ENCODE measurements at places on chromosomes 16 and 17.

- DNase-seq, result no peak
Observed at GRCh38 chr16:57297856-57298255, 13.4 kb upstream of the PLLP start.

DNA sequence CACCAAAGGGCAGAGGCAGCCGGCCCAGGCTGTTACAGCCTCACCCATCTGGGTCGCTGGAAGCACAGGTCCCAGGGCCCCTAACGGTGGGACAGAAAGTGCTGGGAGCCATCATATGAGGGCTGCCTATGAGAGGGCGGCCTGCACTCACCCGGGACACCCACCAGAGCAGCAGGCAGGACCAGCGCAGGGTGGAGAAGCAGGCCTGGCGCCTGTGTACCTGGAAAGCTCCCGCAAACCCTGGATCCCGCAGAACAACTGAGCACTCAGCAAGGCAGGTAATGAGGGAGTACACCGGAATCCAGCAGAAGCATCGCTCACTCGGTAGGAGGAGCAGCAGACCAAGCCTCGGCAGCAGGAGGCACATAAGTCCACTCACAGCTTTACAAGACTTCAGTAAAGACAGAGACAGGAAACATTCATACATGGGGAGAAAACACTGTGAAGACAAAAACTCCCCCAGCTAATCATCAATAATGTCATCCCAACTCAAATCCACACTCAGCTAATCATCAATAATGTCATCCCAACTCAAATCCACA, 31.5 kb upstream of the C16orf95 start:
- DNase-seq, result no peak

DNA sequence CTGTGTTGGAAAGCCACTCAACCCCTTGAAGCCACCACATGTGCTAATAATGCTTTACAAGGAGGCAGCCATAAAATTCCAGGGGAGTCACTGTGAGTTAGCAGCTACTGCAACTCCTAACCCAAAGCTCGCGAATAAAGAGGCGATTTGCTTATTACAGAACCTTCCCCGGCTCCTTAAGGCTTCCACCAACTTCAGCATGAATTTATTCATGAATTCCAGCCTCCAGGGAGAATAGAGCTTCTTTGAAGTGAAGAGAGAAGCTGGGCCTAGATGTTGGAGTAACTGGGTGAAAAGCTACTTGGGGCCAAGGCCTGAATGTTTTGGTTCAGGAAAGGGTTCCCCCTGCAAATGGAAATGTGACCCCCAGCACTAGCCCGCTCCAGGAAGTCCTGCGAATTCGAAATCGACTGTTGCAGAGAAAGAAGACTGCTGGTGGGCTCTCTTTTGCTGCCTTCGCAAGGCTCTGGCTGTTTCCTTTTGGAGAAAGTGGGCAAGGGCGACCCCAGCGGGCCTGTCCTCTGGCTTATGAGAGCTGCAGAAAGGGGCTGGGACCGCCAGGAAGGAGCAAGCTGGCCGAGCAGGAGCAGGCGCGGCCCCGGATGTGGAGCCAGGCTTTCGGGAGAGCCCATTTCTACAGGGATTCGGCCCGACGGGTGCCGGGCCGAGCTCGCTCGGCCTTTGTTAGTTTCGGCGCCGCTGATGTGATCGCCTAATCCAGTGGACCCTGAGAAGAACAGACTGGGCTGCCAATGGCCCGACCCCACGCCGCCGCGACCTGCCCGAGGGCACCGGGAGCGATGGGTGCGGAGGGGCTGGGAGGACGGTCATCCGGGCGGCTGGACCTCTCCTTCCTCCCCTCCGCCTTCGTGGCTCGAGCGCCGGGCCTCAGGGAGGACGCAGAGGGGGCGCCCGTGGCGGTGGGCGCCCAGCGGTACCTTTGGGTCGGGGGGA, 7.6 kb downstream of the CBX8 start:
- no peak for DNase-seq

- DNase-seq, result no peak
Observed at GRCh38 chr17:17406225-17406624, 70.6 kb upstream of the MED9 start.

GRCh38 chr17:4559139-4559791, 1.1 kb downstream of the GGT6 start:
- no peak for DNase-seq

GRCh38 chr17:6713130-6713917, at the start of gene SLC13A5:
Gene SLC13A5 (minus strand): TSS chr17:6713369. CDS start chr17:6713333, 36 bp downstream.
- DNase-seq, result no peak

- DNase-seq, result no peak
Observed at GRCh38 chr17:29847527-29848400, 82.3 kb downstream of the SSH2 start.

GRCh38 chr17:43772877-43773648, 5.7 kb downstream of the DUSP3 start:
- no peak for DNase-seq

- DNase-seq, result no peak
Observed at GRCh38 chr16:50457423-50457822, 88.6 kb upstream of the BRD7 start.

DNA sequence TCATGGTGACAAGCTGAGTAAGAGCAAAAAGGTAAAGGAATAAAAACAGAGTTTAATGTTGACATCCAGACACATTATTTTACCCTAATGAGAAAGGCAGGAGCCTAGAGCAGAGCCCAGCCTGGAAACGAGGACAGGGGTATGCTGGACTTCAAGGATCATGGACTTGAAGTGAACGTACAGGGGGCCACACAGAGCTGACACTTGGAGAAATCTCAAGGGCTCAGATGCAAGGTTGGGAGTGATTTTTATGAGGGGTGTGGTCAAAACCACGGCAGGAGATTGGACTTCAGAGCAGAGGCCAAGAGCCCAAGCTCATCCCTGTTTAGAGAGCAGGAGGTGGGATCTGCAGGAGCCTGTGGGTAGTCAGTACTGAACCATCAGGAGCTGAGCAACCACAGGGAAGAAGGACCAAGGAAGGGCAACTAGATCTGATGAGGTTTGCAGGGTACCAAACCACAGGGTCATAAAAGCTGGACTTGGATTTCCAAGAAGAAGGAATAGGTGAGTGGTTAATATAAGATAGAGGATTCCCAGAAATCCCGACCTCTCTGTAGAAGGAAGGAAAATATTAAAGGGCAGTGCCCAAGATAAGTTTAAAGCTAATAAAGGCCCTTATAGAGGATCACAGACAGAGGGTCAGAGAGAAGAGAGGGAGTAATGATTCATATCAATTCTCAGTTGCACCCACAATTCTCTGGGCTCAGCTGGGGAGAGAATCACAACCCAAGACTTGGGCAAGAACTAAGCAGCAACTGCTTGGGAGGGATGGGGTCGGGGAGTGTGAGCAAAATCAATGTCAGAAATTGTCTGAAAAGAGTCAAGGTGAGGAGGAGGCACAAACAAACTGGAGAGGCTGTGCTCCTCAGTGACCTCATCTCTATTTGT, 331.7 kb downstream of the SOX9 start:
- no peak for DNase-seq

- no peak for DNase-seq
Observed at GRCh38 chr16:79210607-79211006, 389.9 kb downstream of the MAF start.

DNA sequence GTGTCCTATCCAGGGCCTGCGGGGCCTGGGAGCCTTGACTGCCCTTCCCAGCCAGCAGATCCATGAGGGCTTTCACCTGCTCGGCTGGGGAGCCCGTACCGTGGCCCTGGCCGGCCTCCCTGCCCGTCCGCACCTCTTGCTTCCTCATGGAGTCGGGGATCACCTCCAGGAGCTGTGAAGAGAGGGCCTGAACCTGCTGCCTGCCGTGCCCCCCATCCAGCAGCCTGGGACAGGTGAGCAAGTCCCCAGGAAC, 12.4 kb downstream of the NLRC3 start:
- no peak for DNase-seq

DNA sequence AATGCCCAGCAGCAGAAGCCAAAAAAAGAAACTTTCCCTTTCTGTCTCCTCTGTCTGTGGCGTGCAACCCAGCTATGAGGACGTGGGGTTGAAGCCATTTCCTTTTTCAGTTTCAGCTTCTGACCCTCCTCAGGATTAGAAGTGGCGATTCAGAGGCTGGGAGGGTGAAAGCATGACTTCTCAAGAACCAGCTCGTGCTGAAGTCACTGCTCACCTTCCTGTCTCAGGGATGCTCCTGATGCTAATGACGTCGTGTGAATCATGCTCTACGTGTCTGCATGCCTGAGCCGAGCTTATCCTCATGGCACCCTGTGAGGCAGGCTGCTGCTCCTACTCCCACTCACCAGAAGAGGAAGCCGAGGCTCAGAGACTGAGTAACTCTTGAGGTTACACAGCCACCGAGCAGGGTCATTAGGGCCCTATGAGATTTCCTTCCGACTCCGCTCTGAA, 5.7 kb upstream of the LPO start:
- no peak for DNase-seq

DNA sequence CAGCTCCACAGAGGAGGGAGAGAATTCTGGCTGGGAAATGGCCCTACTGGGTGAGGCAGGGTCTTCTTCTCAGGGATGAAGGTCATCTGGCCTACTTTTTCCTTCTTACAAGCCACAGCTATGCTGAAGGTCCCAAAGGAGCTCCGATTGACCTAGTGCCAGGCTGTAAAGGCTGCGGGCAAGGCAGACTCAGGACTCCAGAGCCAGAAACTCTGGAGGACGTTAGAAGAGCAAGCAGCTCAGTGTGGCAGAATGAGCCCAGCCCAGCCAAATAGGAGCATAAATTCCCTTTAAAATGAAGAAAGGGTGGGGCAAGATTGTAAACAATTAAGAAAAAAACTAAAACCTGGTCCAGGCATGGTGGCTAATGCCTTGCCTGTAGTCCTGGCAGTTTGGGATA, 20.1 kb upstream of the CNOT1 start:
- no peak for DNase-seq

DNA sequence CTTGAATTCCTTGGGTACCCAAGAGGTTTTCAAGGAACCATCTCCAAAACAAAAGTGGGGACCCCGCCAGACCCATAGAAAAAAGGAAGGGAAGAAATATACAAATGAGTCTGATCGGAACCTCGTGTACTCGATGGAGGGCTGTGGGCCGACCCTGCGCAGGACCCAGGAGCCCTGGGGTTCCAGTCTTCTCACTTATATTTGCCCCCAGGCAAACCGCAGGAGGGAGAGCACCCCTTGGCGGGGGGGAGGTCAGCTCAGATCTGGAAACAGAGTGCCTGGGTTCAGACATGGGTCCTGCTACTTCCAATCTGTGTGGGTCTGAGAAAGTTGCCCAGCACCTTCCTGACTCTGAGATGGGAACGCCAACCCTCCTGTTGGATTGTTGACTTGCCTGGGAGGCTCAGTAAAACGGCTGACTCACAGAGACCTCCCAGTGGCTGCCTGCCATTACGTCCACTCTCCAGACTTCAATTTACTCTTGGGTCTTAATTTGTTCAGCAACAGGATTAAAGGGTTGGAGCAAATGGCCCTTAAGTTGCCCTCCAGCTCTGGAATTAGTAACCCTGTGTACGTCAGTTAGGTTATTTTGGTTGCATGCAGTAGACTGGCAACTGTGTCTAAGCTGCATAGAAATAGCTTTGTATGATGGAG, 24.9 kb upstream of the CACNG4 start:
- DNase-seq, result no peak

- DNase-seq, result no peak
Observed at GRCh38 chr17:82118815-82119380, 20.9 kb upstream of the FASN start.

DNA sequence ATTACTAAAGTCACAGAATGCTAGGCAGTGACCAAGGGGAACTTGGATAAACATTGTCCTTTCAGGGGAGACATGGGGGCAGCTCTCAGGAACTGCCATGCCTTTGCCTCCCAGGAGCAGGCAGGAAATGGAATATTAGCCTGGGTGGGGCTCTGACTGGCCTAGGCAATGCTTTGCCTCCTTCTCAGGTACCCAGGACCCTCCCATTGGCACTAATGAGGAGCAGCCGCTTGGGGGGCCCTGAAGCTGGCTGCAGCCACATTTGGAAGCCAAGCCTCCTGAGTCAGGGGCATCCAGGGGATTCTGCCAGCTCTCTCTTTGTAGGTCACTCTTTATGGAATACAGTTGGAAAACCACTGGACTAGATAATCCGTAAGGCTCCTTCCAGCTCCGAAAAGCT, 5.5 kb downstream of the CPSF4L start:
- no peak for DNase-seq

- DNase-seq, result no peak
Observed at GRCh38 chr17:74369221-74369620, 1.9 kb downstream of the GPR142 start.

DNA sequence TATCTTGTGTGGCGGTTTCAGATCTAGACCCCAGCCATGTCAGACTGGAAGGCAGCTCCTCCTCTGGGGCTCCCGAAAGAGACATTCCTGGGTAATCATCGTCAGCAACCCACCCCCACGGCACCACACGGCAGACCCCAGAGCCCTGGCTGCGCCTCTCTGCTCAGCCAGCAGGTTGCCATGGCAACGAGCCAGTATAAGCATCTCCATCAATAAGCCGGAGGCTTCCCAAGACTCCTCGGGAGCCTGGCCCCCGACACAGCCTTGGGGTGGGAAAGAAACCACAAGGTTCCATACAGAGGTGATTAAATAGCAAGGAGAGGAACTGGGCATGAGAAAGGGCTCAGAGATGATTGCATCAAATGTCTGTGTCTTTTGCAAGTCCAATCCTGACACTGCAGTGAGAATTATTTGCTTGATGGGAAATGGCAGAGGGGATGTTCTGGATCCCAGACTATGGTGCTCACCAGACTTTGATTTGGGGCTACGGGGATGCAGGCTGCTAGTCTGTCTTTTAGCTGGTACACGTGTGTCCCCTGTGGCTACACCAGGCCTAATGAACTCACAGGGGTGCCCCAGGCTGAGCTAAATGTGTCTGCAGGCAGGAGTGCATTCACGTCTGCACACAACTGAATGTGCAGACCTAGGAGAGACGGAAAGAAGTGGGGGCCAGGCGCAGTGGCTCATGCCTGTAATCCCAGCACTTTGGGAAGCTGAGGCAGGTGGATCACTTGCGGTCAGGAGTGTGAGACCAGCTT, 320.5 kb upstream of the TNRC6C start:
- DNase-seq, result no peak

DNA sequence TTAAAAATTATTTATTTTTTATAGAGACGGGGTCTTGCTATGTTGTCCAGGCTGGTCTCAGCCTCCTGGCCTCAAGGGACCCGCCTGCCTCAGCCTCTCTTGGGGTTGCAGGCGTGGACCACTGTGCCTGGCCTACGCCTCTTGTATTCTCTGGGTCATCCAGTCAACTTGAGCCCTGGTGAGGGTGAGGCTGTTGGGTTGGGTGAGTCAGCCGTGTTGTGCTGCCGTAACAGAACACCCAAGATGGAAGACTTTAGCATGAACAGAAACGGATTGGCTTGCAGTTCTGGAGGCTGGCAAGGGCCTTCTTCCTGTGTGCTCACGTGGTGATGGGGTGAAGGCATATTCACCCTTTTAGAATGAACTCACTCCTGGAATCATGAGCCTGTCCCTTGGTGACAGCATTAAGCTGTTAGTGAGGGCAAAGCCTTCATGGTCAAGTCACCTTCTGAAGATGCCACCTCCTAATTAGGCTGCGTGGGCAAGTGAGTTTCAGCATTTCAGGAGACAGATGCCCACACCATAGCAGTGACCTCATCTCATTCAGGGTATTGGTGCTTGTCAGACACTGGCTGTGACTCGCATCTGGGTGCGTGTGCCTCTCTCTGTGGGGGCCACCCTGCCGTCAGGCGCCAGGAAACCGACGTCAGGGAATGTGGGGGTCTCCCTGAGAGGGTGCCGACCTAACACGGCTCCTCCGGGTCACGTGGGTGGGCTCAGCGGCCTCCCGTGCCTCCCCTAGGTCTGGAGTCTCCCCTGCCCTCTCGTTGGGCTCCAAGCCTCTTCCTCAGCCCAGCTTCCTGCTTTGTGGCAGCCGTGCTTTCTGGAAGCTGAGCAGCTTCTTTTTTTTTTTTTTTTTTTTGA, 49.8 kb downstream of the WDR45B start:
- no peak for DNase-seq

- DNase-seq, result no peak
Observed at GRCh38 chr16:75495076-75495674, at the start of gene CHST6. Gene CHST6 (minus strand): TSS chr16:75495441. CDS start chr16:75479828, 15,613 bp downstream.

Data from SW 1271 (cell line).